ENCODE measurements at places on chromosomes 1 and 21.

DNA sequence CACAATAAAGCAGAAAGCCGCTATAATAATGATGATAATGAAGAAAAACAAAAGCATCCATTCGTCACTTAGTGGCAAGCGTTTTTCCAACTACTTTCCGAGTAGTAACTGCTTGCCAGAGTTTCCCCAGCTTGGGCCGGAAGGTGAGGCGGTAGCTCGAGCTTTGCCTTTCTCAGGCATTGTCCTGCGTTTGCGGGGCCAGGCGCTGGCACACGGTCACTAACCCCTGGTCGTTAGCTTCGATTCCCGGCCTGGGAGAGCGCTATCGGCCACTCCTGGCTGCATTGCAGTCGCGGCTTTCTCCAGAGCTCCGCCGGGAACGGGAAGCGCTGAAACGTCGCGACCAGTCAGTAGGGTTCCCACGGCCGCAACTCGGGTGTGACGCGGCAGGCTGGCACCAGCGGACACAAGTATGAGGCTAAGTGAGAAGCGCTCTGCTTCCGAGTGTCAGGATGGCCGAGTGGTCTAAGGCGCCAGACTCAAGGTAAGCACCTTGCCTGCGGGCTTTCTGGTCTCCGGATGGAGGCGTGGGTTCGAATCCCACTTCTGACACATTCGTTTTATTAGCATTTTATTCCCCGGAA lies 14.6 kb upstream of the ZNF692 start:
- peak; percentile 85 for DNase-seq

DNA sequence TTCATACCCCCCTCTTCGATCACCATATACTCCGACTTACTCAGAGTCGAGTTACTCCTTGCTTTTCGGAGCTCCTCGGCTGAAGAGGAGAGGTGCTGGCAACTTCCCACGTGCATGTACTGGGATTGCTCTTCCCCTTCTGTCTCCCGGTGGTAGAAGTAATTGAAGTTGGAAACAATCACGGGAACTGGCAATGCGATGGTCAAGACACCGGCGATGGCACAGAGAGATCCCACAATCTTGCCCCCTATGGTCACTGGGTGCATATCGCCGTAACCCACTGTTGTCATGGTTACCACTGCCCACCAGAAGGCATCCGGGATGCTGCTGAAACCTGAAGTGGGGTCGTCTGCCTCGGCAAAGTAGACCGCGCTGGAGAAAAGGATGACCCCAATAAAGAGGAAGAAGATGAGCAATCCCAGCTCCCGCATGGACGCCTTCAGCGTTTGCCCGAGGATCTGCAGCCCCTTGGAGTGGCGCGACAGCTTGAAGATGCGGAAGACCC lies 1.5 kb downstream of the KCNA3 start:
- no peak for DNase-seq

GRCh38 chr1:230303069-230303468 lies 123.1 kb downstream of the PGBD5 start:
- no peak for DNase-seq

GRCh38 chr1:64110924-64111777 lies 92.3 kb upstream of the UBE2U start:
- DNase-seq = no peak

DNA sequence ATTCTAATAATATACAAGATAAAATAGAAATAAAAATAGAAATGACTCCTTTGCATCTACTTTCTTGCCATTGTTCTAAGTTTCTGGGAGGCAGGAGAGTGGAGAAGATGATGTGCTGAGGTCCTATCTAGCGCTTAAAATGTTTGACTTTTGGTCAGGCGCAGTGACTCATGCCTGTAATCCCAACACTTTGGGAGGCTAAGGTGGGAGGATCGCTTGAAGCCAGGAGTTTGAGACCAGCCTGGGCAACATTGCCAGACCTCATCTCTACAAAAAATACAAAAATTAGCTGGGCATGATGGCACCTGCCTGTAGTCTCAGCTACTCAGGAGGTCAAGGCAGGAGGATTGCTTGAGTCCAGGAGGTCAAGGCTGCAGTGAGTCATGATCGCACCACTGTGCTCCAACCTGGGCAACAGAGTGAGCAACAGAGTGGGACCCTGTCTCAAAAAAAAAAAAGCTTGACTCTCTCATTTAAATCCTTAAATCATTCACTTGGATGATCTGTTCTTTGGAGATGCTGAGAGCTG lies 24.2 kb upstream of the SLC45A1 start:
- DNase-seq = no peak

- no peak for DNase-seq
Measured at GRCh38 chr1:31734582-31735107, 29.5 kb downstream of the ADGRB2 start.

DNA sequence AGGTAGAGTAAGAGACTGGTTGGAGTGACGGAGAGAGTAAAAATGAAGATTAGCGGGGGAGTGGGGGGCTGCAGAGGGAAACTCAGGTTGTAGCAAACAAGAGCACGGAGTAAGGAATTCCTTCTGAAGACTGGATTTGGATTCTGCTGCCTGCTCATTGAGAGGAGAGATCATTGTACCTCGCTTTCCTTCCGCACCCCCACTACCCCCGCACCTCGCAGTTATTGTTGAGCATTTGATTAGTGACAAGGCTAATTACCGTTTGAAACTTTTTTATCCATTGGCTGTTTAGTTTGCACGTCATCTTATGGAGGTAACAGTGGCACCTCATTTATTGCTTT lies 463 bp downstream of the PRPF3 start:
- no peak for DNase-seq

DNA sequence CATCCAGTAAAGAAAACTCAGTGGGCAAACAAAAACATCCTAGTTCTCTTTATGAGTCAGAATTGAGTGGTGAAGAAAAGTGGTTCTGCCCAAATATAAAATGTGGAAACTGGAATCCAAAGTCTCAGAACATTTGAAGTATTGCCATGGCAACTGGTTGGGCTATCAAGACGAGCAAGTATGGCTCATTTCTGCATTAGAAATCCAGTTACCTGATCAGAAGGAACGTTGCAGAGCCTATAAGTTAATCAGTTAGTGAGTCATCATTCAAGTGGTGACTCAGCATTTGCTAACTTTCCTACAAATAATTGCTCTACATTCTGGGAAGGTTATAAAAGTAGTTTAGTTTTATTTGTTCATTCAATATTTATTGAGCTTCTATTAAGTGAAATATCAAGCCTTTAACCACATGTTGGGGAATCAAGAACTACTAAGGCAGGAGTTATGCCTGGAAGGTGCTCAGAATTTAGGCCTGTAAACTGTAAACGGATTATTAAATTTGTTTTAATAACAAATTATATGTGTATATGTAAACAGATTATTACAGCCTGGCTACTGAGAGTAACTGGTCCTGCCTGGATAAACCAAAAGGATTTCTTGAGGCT lies 104.3 kb downstream of the PAPPA2 start:
- no peak for DNase-seq

DNA sequence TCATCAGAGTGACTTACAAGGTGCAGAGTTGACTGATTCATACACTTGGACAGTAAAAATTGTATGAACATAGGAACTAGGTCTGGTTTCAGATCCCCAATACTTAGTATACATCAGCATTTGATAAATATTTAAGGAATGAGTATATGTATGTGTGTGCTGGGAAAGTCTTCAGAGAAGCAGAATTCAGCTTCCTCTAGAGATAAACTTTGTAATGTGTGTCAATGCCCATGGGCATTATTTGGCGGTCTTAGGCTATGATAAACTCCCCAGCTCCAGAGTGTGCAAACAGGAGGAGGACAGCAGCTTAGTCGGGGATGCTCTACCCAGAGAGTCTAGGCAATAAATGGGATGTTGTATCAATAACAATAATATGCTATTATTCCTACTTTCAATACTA lies 2.9 kb upstream of the CAMK1G start:
- DNase-seq = no peak

- DNase-seq = no peak
Measured at GRCh38 chr1:240878631-240879030, 266.7 kb upstream of the GREM2 start.

GRCh38 chr1:56359056-56359455 lies 220.3 kb downstream of the PLPP3 start:
- DNase-seq = no peak

- DNase-seq = no peak
Measured at GRCh38 chr1:95048317-95048716, 24.4 kb downstream of the ALG14 start.

GRCh38 chr1:85484716-85485115 lies 19.8 kb upstream of the DDAH1 start:
- DNase-seq = no peak

DNA sequence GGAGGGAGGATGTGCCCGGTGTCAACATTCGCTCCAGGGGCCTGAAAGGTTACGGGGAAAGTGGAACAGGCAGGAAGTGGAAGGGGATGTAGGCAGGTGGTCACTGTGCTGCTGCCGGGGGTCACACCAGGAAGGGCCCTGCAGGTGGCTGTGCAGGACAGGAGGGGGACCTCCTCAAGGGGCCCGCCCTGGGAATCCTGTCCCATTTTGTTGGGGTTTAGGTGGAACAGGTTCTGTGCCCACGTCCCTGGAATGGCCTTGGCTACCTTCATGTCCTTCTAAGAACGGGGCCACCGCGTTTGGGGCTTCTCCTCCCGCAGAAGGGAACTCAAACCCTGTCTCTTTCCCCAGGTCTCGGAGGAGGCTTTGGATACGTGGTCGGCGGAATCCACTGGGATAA lies 11.9 kb downstream of the SLC45A1 start:
- no peak for DNase-seq

- no peak for DNase-seq
Measured at GRCh38 chr21:35326677-35327076, 277.6 kb upstream of the RUNX1 start.

DNA sequence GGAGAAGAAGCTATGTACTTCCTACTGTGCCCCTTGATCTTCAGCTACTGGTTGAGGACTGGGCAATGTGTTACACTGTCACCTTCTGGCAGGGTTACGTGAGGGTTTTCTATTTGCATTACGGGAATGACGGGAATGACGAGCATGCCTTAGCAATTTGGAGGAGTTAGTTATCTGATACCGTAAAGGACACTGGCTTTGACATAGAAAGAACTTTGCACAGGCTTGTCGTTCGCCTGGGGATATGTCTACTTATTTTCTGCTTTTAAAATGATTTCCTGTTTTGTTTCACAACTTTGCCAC lies 19.8 kb upstream of the ACBD6 start:
- DNase-seq = no peak

DNA sequence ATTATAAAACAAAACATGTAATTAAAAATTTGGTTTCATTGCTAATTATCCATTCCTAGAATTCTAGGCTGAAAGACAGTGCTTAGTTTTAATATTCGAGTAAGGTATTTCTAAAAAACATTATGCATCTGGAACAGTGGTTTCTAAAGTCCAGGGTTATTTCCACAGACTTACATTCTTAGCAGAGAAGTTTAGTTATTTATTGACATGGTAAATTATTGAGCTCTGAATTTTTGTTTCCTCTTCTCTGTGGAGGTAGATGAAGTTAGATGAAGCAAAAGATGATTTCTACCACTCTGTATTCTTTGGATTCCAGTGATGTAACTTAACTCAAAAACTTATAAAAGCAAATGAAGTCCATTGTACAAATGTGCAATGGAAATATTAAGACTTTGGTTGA lies 709.4 kb downstream of the MRPL39 start:
- DNase-seq = no peak

DNA sequence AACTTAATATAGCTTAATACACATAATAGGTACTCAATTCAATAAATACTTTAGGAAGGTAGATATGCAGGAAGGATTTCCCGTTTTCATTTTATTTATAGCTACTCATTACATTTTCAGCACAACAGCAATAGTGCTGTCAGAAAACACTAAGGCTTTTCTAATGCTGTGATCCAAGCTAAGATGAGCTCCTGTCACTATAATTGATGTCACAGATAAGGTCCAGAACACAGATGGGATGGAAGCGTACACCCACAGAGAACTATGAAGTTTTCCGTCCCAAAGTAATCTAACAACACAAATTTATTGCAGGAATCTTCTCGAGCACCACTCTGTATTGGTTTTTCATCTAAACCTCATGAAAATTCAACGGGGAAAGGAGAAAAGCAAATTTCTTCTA lies 13.6 kb downstream of the AUNIP start:
- no peak for DNase-seq

- DNase-seq = no peak
Measured at GRCh38 chr1:223853275-223853674, 7.5 kb upstream of the TP53BP2 start.

GRCh38 chr1:160046494-160047110 lies 14.8 kb upstream of the PIGM start:
- DNase-seq = peak; percentile 7

- no peak for DNase-seq
Measured at GRCh38 chr1:115466433-115466832, 128.4 kb upstream of the NGF start.

GRCh38 chr1:240342251-240342625 lies 250.6 kb downstream of the FMN2 start:
- DNase-seq = no peak

GRCh38 chr1:218587900-218588299 lies 242.8 kb downstream of the TGFB2 start:
- no peak for DNase-seq

- no peak for DNase-seq
Measured at GRCh38 chr1:156668801-156669637, 8.2 kb downstream of the NES start.

DNA sequence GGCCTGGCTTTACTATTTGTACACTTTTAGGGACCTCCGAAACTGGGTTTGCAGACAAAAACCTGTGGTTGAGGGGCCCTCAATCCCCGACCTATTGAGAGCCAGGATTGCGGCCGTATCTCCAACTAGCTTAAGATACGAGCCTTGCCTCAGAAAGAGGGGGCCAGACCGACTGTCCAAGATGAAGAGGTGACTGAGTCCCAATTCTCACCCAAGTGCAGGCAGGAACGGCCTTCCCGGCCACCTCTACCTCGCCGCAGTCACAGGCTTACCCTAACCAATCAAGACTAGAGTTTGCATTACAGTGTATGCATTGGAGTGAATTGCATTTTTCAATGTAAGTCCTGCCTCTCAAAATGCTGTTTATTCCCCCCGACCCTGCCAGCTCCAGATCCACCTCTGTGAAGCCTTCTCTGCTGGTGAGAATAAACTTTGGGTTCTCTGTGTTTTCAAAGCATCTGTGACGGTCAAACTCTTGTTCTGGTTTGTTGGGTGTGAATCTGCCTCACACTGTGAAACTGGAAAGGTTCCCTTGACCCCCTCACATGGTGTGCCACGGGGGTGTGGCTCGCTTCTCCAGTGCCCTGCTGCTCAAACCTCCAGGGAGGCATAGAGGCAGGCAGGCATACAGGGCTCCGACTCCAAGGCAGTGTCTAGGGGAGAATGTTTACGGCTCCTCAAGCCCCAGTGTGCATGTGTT lies 62.2 kb upstream of the WLS start:
- DNase-seq = no peak

DNA sequence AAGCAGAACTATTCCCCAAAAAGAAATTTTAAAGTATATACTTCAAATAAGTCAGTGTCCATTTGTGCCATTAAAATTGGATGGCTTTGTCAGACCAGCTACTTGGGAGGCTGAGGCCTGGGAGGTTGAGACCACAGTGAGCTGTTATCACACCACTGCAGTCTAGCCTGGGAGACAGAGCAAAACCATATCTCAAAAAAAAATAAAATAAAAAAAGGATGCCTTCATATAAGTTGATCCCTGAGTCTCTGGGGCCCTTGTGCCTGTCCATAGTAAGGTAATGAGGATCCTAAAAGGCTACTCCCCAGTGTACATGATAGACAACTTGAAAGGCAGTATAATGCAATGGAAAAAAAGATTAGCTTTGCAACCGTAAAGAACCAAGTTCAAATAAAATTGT lies 81.2 kb upstream of the BARHL2 start:
- no peak for DNase-seq

All from effector CD4-positive, alpha-beta T cell (primary cell).